T-helper 1 cell (primary cell): ENCODE measurements at places on chromosomes 6 and 20.

GRCh38 chr6:11810039-11810541, 31.5 kb upstream of the ADTRP start:
- no peak for DNase-seq

DNA sequence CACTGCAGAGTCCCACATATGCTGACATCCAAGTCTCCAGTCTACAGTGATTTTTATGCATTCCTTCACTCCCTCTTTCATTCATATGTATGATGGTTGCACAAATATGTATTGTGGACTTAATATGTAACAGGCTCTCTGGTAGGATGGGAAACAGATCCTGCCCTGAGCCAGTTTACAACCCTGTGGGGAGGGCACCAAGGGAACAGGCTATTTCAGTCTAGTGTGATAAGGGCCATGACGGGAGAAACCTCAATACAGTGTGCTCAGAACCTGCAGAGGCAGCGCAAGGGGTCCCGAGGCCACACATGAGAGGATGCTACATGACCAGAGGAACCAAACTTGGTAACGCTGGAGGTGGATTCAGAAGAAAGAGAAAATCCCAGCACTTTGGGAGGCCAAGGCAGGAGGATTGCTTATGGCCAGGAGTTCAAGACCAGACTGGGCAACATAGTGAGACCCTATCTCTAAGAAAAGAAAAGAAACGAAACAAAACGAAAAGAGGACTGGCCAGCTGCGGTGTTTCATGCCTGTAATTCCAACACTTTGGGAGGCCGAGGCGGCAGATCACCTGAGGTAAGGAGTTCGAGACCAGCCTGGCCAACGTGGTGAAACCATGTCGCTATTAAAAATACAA, 249.8 kb upstream of the JARID2 start:
- DNase-seq, result no peak

- no peak for DNase-seq
Measured at GRCh38 chr20:24361541-24361940, 107.9 kb upstream of the SYNDIG1 start.

GRCh38 chr6:170143401-170144150, 147.3 kb downstream of the DLL1 start:
- no peak for DNase-seq

DNA sequence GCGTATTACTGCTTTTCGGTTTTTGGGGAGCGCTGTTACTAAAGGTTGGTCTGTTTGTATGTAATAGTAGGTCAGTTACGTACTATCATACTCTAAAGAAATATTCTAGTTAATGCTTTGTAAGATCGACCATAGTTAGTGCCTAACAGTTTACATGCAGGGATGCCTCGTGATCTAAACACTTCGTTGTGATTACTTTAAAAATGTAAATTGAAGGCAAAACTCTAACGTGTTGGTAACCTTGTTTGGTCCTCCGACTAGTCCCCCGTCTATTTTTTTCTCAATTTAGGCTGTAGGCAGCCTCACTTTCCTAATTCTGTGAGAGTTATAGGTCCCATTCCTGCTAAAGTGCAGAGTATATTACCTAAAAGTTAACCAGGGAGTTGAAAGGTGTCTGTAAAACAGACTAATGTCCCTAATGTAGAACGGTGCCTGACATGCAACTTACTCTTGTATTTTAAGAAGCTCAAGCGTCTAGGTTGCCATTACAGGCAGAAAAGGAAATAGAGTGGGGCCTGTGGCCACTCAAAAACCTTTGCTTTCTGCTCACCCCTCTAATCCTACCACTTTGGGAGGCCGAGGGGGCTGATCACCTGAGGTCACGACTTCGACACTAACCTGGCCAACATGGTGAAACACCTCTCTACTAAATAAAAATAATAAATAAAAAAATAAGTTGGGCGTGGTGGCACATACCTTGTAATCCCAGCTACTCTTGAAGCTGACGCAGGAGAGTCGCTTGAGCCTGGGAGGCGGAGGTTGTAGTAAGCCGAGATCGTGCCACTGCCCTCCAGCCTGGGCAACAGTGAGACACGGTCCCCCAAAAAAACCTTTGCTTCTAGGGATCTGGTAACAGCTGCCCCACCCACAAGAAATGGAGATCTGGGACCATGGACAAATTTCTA, 37.8 kb downstream of the HFE start:
- DNase-seq, result no peak

GRCh38 chr6:158557927-158558326, 2.0 kb upstream of the TMEM181 start:
- no peak for DNase-seq

- no peak for DNase-seq
Measured at GRCh38 chr6:16477367-16478149, 239.2 kb downstream of the GMPR start.

DNA sequence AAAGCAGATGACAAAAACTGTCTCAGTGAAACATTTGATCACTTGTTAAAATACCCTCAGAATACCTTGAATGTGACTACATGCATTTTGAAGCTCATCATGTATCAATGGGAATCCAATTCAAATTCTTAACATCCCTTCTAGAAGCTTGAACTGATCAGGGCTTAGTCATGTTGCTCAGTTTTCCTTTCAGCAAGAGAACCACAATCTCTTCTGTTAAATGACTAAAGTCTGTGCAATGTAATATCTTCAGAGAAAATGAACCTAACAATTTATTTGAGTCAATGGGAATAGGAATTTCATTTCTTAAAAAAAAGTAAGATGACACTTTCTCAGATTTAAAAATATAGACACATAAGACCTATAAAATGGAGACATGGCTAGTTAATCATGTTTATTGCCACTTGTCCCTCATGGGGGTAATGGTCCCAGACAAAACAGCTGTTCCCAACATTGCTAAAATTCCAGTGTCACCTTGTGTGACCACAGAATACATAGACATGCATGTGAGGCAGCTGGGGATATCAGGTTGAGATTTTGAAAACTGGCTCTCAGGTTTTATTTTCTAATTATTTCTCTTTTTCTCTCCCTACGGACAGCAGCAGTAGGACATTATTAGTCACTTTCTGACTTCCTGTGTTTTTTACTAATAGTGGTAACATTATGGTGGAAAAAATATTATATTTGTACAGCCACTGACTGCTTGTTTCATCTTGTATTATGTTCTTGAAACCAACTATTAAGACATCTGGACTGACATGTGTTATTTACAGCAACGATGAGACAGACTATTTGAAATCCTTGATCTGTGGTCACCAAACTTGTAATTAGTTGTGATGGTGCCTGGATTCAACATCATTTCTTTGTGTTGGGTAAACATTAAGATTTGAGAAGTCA, 192.5 kb downstream of the COL9A1 start:
- no peak for DNase-seq

- no peak for DNase-seq
Measured at GRCh38 chr6:115643762-115644161, 416.9 kb downstream of the FRK start.

GRCh38 chr20:46999801-47000465, 105.3 kb downstream of the EYA2 start:
- no peak for DNase-seq

DNA sequence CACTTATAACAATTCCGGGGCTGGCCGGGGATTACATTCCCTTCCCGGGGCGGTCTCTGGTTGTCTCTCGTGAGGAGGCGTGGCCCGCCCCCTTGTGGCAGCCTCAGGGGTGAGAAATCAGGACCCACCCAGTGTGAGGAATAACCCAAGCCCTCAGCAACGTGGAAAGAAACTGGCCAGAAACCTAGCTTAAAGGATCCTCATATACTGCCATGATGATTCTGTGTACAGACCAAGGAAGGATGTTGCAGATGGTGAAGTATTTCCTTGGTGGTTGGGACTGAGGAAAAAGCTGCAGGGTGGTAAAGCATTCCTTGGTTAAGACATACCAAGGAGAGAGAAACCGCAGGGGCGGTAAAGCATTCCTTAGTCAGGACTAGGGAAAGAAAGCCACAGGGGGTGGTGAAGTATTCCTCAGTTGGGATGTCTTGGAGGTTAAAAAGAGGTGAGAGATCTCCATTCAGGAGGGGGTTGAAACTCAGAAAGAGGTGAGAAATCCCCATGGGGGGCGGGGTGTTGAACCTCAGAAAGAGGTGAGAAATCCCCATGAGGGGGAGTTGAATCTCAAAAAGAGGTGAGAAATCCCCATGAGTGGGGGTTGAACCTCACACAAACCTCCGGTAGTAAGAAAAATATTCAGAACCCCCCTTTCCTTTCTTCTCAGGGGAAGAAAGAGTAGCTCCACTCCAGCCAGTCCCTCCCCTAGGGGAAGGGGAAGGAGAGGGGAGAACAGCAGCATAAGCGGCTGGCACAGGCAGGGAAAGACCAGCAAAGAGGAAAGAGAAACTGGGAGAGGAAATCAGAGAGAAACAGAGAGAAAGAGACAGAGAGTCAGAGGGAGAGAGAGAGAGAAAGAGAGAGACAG, 238.1 kb downstream of the RNGTT start:
- DNase-seq, result no peak

GRCh38 chr20:48657426-48658197, 170.2 kb downstream of the PREX1 start:
- peak; percentile 47 for DNase-seq

GRCh38 chr6:69895396-69895795, 29.0 kb downstream of the COL19A1 start:
- no peak for DNase-seq

- DNase-seq, result no peak
Measured at GRCh38 chr6:122702841-122703240, 76.7 kb upstream of the FABP7 start.

- no peak for DNase-seq
Measured at GRCh38 chr20:62381202-62381797, 5.6 kb upstream of the RPS21 start.

DNA sequence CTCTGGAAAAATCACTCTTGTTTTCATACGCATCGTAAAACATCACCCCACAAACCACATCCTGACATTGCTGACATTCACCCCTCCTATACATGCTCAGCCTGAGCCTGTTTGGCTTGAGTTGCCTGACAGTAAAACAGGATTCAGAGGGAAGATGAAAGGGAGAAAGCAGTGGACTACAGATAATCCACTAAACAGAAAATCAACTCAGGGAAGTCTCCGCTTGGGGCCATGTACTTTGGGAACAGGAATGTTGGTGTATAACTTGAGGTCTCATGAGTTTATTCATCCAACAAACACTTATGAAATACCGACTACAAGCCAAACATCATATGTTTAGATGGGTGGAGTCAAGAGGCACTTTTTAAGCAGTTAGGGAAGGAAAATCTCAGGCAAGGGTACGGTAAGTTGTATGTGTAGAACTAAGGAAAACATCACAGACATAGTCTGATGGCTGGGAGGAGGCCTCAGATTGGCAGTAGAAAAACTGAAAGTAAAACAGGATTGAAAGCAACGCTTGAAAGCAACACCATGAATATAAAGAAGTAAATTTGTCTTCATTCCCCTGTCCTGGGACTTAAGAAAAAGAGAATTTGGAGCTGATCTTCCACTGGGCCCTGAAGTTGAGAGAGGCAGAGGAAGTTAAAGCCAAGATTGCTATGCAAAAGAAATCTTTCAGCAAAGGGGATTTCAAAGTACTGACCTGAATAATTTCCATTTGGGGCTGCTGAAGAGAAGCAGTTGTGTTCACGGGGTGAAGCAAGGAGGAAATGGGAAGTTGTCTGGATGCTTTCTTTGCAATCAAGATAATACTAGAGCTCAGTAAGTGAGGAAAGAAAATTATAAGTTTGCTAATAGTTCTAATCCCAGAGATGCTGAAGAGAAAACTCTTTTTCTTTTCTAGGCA, 28.8 kb downstream of the PDE7B start:
- DNase-seq, result peak; percentile 5

DNA sequence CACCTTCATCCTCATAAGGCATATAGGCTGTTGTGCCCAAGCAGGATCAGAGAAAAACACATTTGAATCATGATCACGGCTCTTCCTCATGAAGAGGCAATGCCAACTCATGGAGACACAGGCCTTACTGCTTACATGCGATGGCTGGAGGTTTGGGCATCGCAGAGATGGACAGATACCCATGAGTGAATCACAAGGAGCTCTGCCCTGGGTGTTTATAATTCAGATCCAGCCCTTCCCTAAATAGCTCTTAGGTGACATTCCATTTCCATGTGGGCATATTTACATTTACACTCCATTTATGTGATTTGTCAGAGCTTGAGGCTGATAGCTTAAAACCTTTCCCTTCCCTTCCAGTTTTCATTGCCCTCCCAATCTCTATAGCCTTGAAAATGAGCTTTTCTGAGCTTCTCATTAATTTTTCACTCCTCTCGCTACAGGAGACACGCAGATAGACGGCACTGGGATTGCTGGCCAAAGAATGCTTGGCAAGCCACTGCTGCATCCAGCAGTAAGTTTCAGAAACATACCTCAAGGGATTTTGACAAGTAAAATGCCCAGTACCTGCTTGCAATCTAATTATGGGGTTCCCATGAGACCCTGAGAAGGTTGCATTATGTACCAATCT, 249.1 kb downstream of the TBC1D7 start:
- DNase-seq, result no peak

DNA sequence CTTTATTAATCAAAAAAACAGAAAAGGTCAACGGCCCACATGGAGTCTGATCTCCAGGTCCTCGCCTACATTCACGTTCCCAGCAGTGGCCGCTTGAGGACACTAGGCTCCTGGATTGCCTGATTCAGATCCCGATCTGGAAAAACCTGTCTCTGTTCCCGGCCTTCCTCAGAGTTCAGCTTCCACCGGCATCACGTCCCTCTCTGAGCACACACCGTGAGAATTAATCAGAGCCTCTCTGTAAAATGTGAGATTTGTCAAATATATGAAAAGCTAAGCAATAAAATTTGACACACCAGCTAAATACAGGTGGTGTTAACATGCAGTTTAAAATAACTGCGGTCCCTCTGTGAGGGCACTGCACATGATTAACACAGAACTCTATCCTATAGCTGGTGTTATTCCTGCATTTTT, 122.8 kb upstream of the COL21A1 start:
- no peak for DNase-seq

DNA sequence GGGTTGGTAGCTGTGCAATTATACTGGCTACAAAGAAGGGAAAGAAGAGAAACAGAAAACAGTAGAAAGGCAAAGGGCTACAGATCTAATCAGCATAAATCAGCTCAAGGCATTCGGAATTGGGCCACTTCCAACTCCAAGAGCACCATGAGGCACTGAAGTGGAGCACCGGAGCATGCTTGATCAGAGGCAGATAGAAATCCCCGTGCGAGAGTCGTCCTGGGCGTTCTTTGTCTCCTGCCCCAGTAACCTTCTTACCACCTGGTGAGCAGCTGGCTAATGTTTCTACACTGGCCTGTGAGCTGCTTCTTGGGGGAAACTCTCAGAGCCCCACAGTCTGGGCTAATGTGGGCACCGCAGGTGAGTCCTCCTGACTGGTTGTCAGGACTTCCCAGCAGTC, 16.7 kb downstream of the NEDD9 start:
- DNase-seq, result no peak

GRCh38 chr6:56399250-56399671, 151.9 kb upstream of the COL21A1 start:
- no peak for DNase-seq

DNA sequence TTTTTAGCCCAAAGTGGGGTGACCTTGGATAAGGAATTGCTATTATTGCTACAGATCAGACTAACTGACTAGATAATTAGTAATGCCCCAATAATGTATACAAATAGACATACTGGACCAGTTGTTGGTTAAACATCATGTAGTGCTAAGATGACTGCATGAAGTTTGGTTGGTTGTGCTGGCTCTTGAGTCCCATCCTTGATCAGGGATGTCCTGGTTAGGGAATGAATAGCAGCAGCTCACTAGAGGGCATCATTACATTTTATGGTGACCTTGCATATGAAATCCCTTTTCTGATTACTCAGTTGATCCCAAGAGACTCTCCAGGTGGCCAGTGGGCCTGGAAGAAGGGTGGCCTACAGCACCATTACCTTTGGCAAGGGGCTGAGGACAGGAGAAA, 10.9 kb downstream of the TPBG start:
- DNase-seq, result no peak

- DNase-seq, result no peak
Measured at GRCh38 chr6:30847421-30847970, 36.8 kb upstream of the DDR1 start.
